Ascending aorta (tissue), 2 donors: ENCODE measurements at places on chromosomes 12 and 14.

DNA sequence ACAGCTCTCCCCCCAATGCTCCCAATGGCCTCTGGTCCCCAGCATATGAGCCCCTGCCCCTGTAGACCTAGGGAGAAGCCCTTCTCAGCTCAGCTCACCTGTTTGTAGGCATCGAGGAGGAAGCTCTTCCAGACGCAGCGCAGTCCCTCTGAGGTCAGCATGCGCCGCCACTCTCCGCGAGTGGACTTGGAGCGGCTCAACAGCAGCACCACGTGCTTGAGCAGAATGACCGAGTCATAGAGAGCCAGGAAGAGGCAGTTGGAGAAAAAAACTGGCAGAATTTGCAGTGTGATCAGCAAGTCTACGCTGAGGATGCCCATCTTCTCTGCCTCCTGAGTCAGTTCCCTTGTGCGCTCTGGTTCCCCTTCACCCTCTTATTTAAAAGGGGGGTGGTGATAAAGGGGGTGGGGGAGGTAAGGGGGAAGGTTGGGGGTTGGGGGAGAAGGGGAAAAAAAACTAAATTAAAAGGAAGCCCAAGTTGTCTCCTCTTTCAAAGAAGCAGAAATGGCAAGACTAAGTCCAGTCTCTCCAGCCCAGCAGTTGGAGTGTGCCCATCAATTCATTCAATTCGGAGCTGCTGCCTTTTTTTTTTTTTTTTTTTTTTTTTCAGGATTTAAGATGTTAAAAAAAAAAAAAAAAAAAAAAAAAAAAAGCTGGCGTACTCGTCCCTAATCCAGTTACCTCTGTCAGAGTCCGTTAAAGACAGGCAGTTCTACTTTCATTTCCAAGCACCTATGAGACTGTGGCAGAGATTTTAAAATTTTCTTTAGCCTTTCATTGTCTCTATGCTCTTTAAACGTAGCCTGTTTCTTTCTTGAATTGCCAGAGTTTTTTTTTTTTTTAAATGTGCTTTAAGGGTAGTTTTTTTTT, at the start of gene DIO2:
TSS of gene DIO2 (minus strand) at position 352 of the 870 bp plus-strand sequence. CDS start at position 320, 32 bp downstream.
- DNase-seq = no peak

GRCh38 chr14:85451421-85451820, 78.5 kb upstream of the FLRT2 start:
- no peak for DNase-seq

DNA sequence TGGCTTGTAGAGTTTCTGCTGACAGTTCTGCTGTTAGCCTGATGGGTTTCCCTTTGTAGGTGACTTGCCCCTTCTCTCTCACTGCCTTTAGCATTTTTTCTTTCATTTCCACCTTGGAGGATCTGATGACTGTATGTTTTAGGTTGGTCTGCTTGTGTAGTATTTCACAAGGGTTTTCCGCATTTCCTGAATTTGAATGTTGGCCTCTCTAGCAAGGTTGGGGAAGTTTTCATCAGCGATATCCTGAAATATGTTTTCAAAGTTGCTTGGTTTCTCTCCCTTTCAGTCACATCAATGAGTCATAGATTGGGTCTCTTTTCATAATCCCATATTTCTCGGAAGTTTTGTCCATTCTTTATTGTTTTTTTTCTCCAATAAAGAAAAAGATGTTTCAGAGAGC, 11.4 kb downstream of the NOPCHAP1 start:
- no peak for DNase-seq

DNA sequence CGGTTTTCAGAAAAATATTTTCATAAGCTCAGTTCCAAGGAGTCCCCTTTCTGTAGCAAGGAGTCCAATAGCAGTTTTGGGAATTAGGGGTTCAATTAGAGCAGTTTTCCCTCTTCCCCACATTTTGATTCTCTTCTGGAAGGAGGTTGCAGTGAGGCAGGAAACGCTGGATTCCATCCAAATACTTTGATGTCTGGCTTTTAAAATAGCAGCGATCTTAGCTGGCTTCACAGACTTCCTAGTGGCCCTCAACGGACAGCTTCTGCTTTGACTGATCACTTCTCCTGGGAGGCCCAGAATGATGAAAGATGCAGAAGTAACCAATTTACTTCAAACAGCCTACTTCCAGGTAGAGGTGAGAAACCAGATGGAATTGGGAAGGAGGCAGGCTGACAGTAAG, 63.1 kb downstream of the C12orf75 start:
- no peak for DNase-seq

GRCh38 chr12:68310370-68310769, 21.8 kb downstream of the MDM1 start:
- no peak for DNase-seq

DNA sequence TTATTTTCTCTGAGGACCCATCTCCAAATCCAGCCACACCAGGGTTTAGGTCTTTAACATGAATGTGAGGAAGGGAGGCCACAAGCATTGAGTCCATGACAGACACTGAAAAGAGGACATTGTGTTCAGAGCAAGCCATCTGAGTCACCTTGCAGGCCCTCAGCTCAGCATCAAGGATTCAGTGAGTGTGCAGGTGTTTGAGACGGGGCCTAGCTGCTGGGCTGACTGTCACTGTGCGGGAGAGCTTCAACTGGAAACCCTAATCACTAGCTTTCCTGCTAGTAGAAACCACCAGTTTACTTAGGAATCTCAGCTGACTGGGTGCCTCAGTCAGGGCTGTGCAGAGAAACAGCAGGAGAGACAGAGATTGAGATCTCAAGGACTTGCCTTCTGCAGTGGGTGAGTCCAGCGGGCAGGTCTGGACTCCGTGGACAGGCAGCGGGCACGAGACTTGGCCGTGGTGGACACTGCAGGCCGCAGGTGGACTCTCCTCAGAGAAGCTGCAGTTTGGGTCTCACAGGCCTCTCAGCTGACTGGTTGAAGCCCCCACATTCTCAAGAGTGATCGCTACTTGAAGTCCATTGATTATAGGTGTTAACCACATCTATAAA, 86.1 kb upstream of the DYNC1H1 start:
- no peak for DNase-seq

DNA sequence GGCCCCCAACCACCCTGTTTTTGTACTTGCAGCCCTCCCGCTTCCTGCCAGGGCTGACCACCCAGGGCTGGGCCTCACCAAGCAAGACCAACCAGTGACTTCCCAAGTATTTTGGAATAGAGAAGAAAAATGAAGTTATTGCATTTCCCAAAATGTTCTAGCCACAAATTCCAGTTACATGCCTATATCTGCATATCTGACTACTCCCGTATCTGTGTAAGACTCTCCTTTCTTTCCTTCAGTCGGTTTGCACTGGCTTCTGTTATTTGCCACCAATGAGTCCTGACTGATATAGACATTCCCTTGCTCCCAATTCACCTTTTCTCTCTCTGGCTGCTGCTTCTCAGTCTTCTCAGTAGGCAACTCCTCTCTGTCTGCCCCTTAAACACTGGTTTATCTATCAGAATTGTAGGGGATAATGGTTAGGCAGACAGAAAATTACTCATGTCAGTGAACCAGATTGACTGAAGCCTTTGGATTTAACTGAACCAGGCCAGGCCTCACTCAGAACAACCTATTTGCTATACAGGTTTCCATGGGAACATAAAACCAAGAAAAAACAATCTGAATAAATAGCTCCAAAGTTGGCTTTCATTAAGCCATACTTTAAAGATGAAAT, 85.3 kb downstream of the SPTSSA start:
- DNase-seq = no peak

- no peak for DNase-seq
Observed at GRCh38 chr12:20370866-20371519, 2.7 kb downstream of the PDE3A start.

DNA sequence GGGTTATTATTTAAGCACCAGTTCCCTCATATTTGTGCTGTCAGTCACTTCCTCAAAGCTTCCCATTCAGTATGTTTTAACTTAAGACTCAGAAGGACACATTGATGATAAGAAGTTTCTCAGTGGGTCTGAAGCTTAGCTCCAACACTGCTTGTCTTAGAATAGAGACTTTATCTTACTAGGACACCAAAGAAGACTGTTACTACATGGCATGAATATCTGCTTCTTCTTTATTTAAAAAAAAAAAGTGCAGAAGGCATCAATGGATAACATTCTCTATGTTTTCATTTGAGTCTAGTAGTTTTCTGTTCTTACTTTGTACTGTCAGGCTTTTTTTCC, 404.2 kb downstream of the DAD1 start:
- DNase-seq = no peak

DNA sequence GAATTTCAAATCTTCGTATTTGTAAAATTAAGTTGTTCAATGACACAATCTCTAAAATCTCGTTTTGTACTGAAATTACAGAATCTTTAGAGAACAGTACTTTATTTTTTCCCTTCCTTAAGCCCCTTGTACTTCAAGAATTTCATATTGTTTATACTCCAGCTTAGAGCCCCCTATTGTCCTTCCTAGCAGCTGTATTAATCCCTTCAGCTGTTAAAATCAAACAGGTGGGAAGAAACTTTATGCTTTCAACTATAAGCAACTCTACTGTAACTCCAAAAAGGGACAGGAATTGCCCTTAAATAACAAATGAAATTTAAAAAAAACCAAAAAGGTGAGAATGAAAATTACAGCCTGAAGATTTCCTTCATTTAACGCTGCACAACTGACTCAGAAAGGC, 1.7 kb downstream of the NACA start:
- no peak for DNase-seq

DNA sequence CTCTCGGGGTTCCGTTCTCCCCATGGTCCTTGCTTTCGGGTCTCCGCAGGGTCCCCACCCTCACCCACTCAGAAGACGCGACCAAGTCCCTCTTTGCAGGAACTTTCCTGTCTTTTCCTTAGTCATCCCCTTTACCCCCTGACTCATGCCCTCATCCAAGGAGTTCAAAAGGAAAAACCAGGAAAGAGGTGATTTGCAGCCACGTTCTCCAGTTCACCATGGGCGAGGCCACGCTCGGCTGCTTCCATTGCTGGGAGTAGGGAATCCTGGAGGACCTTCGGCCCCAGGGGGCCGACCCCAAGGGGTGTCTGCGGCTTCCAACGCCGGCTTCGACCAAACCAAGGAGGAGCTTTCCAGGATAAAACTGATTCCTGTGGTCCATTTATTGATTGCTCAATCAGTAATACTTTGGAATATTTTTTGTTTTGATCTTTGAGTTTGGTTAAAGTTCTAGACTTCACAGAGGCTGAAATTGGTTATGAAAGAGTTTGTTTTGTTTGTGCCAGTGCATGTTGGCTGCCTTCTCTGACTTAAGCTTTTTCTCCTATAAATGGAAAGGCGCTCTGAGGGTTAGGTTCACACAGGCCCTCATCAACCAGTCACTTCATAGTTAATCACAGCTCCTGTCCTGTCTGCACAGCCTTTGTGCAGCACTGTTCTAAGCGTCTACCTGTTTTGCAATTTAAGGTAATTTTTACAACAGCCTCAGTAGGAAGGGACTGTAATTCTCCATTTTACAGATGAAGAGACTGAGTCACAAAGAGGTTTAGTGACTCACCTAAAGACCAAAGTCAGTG, 827 bp downstream of the ALDH2 start:
- DNase-seq = no peak

GRCh38 chr14:64213086-64213485, 81.1 kb downstream of the ESR2 start:
- DNase-seq = no peak

DNA sequence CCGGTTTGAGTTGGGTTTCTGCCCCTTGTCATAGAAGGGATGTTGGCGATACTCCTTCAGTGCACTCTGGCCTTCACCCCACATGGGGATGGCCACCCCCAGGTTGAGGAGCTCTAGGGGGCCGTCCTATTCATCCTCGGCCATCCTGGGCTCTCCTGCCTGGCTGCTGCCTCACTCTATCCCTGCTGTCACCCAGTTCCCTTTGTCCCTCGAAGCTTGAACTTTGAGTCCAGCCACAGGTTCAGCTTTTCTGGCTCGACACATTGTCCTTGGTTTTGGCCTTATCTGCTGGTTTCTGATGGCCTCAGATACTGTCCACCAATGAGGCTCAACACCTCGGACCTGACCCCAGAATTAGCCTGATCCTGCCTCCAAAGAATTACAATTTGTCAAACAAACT, 58.6 kb downstream of the C14orf132 start:
- DNase-seq = no peak

- no peak for DNase-seq
Observed at GRCh38 chr14:70108419-70108818, 80.3 kb downstream of the SLC8A3 start.

GRCh38 chr12:46304070-46304469, 35.2 kb upstream of the SLC38A1 start:
- no peak for DNase-seq

DNA sequence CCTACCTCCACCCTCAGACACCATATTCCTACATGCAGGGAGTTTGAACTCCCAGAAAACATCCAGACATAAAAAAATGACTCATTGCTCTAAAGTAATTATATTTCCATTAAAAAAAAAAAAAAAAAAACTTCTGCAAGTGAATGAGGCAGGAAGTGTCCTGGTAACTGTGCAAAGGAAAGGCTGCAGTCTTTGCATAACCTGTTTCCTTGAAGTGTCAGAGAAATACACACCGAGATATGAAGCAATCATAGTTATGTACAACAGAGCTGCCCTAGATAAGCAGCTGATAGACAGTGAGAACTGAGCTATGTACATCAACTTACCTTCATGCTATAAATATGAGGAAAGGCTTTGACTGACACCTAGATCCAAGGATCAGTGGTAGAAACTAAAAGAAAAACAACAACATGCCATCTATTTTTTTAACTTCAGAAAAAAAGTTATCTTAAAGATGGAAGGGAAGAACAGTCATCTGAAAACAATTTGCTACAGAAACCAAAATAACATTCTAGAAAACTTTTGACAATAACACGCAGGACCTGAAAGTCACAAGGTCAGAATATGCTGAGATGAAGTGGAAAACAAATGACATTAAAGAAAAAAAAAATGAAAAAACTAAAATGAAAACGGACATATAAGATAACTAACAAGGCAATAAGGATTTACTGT, 263.2 kb downstream of the SEC23A start:
- no peak for DNase-seq

DNA sequence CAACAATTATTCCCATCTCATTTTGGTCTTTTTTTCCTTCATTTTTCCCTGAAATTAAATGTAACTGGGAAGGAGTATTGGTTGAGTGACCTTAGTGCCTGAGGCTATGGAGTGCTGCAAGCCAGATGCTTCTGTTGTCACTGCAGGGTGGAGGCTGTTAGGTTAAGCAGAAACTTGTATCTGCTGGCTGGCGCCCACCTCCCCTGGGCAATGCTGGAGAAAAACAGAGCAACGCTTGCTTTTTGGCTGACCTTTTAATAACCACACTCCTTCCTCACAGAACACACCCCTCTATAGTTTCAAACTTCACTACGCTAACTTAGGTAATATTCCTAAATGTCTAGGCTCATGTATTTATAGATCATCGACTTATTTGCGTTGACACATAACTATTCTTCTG, 583.5 kb upstream of the NOVA1 start:
- no peak for DNase-seq

GRCh38 chr14:74963705-74964271, 8.4 kb upstream of the PGF start:
- no peak for DNase-seq

- DNase-seq = no peak
Observed at GRCh38 chr12:92185052-92185451, 39.4 kb upstream of the BTG1 start.

DNA sequence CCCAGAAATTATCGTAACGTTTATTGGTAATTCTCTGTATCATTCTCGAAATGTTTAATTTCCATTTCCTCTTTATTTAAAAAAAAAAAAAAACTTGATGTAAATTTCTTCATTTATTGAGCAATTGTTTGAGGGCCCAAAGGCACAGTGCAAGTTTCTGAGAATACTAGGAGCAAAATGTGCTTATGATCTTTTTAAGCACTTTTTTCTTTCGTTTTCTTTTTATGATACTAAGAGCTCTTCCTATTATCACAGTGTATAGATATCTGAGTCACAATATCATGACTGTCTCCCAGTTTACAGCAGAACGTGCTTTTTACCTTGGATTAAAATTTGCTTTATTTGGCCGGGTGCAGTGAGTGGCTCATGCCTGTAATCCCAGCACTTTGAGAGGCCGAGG, 5.6 kb downstream of the ATP2A2 start:
- no peak for DNase-seq

GRCh38 chr12:80864046-80864735, 73.5 kb downstream of the LIN7A start:
- DNase-seq = no peak
